ENCODE measurements at places on chromosomes 13 and 19. TPM values are rescaled to one million over a fixed set of nuclear protein-coding genes. Genes with fewer than 3 reads are reported as not detected.

The ZNF135 gene
- 5.5 TPM for total RNA-seq

The MYDGF gene
- 95.4 TPM for total RNA-seq

The CD79A gene
- total RNA-seq = not detected

The STX10 gene
- 48.5 TPM for total RNA-seq

The PLPPR3 gene
- total RNA-seq = 18.2 TPM

The CCNA1 gene
- total RNA-seq = not detected

The GDF15 gene
- 41.9 TPM for total RNA-seq

The MAG gene
- not detected for total RNA-seq

The ZNF256 gene
- 6.3 TPM for total RNA-seq

The PSG6 gene
- not detected for total RNA-seq

The ZNF560 gene
- not detected for total RNA-seq

The COX6B1 gene
- 370 TPM for total RNA-seq

The ZNF69 gene
- total RNA-seq = 11.9 TPM

The DCT gene
- not detected for total RNA-seq

The SHANK1 gene
- 0.40 TPM for total RNA-seq

The SLC25A41 gene
- 0.27 TPM for total RNA-seq

The HSPB6 gene
- total RNA-seq = 0.64 TPM

The ATP4A gene
- total RNA-seq = not detected

The KCNN1 gene
- total RNA-seq = not detected

The SWSAP1 gene
- 2.4 TPM for total RNA-seq

The S1PR4 gene
- total RNA-seq = not detected

The PDX1 gene
- not detected for total RNA-seq

The CABP5 gene
- not detected for total RNA-seq

The ZNF440 gene
- total RNA-seq = 13.0 TPM

The RXFP2 gene
- total RNA-seq = not detected

The ZNF175 gene
- total RNA-seq = 16.9 TPM

The NDUFB7 gene
- 158 TPM for total RNA-seq

The GPR4 gene
- not detected for total RNA-seq

The CDKN2D gene
- 13.0 TPM for total RNA-seq

The KLK12 gene
- total RNA-seq = not detected

The CATSPERD gene
- total RNA-seq = not detected

The CYP4F3 gene
- not detected for total RNA-seq
